ENCODE measurements at places on chromosomes 7 and 10. TPM values are rescaled to one million over a fixed set of nuclear protein-coding genes. Genes with fewer than 3 reads are reported as not detected.

The SPRN gene
- not detected for total RNA-seq

The ACTR3C gene
- total RNA-seq: 6.1 TPM

The DMBT1 gene
- total RNA-seq: not detected

The GIMAP2 gene
- total RNA-seq: 97.7 TPM

The BMPER gene
- not detected for total RNA-seq

The CRYGN gene
- not detected for total RNA-seq

The CDHR1 gene
- total RNA-seq: not detected

The GDF2 gene
- total RNA-seq: not detected

The FAM131B gene
- total RNA-seq: 0.29 TPM

The PHYHIPL gene
- total RNA-seq: not detected

The OR13A1 gene
- total RNA-seq: 0.10 TPM

DNA sequence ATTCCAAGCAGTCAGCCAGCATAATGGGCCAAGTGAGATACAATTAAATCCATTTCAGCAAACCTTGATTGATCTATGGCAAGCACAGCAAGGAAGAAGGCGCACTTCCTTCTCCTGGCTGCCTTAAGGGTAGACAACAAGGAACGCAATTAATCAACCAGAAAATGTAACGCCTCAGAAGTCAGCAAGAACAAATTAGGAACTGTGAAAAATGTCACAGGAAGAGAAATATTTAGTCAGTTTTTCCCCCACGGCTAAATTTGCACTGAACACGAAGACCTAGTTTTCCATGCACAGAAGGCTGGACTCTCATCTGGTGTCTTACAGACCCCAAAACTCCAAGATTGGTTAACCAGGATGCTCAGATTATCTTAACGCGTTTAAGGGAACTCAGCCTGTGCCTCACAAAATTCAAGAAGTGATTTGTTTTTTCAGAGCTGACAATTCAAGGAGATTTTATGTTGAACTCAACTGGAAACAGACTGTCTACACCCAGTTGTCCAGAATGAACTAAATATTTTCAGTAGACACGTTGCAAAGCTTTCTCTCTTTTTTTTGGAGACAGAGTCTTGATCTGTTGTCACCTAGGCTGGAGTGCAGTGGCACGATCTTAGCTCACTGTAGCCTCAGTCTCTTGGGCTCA, 14.2 kb downstream of the SNX8 start:
- no peaks in the 10 kb centered on the region for H3K27me3 ChIP-seq
- H3K4me1 ChIP-seq: peaks cover 10% of the 10 kb centered on the region
- no peak overlapping the region for H3K4me3 ChIP-seq

GRCh38 chr7:2411049-2411448, 7.6 kb downstream of the CHST12 start:
- DNase-seq: no peak
- no peak overlapping the region for H3K4me3 ChIP-seq
- no peak overlapping the region for H3K27ac ChIP-seq
- peaks cover 64% of the 10 kb centered on the region for H3K4me1 ChIP-seq
- H3K36me3 ChIP-seq: peaks cover 42% of the 10 kb centered on the region
- no peaks in the 10 kb centered on the region for H3K27me3 ChIP-seq

GRCh38 chr7:32036557-32036956, 33.6 kb downstream of the PDE1C start:
- peaks cover 9% of the 10 kb centered on the region for H3K4me1 ChIP-seq
- no peaks in the 10 kb centered on the region for H3K36me3 ChIP-seq
- no peak for DNase-seq
- H3K27ac ChIP-seq: no peak overlapping the region
- H3K4me3 ChIP-seq: no peak overlapping the region

DNA sequence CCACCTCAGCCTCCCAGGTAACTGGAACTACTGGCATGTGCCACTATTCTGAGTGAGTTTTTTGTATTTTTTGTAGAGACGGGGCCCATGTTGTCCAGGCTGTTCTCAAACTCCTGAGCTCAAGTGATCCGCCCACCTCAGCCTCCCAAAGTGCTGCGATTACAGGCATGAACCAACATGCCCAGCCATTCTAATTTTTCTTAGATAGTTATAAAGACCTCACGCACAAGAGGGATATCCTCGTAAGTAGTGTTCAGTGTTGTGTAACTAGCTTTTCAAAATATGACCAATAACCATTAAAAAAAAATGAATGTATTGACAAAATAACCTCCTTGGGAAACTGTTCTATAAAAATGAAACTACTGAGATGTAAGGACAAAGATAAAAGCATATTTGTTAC, 90.5 kb upstream of the FERD3L start:
- no peaks in the 10 kb centered on the region for H3K36me3 ChIP-seq
- H3K27ac ChIP-seq: no peak overlapping the region
- H3K4me3 ChIP-seq: no peak overlapping the region
- no peaks in the 10 kb centered on the region for H3K4me1 ChIP-seq
- no peak for DNase-seq

- no peaks in the 10 kb centered on the region for H3K27me3 ChIP-seq
- H3K36me3 ChIP-seq: no peaks in the 10 kb centered on the region
- no peak for DNase-seq
- H3K4me1 ChIP-seq: no peaks in the 10 kb centered on the region
- H3K27ac ChIP-seq: no peak overlapping the region
Measured at GRCh38 chr10:78277314-78278057, 243.8 kb downstream of the RPS24 start.

- H3K36me3 ChIP-seq: no peaks in the 10 kb centered on the region
- no peaks in the 10 kb centered on the region for H3K27me3 ChIP-seq
- no peak for DNase-seq
- no peaks in the 10 kb centered on the region for H3K4me1 ChIP-seq
- no peak overlapping the region for H3K27ac ChIP-seq
Measured at GRCh38 chr7:94336009-94336408, 58.7 kb upstream of the COL1A2 start.

GRCh38 chr7:585229-585711, 65.6 kb upstream of the PDGFA start:
- peaks cover 34% of the 10 kb centered on the region for H3K4me1 ChIP-seq
- DNase-seq: peak; percentile 40
- H3K27me3 ChIP-seq: no peaks in the 10 kb centered on the region
- no peak overlapping the region for H3K4me3 ChIP-seq

DNA sequence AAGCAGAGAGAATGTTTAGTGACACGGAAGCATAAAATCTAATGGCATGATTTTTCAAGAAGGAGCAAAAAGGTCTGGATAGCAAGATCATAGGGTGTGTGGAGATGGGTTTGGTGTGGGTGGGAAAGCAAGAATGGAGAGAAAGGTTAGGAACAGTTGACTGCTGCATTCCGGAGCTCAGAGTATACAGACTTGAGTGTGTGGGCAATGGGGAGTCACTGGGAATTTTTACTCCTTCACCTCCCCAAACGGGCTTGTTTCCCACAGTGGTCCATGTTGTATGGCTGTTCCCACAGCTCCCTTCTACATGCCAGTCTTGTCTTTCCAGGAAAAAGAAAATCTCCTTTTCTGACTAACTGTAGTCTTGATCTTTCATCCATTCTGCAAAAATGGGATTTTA, 122.1 kb downstream of the CDK6 start:
- H3K4me1 ChIP-seq: peaks cover 40% of the 10 kb centered on the region
- peaks cover 40% of the 10 kb centered on the region for H3K36me3 ChIP-seq
- no peak overlapping the region for H3K4me3 ChIP-seq
- no peak overlapping the region for H3K27ac ChIP-seq
- no peak for DNase-seq
- H3K27me3 ChIP-seq: no peaks in the 10 kb centered on the region

DNA sequence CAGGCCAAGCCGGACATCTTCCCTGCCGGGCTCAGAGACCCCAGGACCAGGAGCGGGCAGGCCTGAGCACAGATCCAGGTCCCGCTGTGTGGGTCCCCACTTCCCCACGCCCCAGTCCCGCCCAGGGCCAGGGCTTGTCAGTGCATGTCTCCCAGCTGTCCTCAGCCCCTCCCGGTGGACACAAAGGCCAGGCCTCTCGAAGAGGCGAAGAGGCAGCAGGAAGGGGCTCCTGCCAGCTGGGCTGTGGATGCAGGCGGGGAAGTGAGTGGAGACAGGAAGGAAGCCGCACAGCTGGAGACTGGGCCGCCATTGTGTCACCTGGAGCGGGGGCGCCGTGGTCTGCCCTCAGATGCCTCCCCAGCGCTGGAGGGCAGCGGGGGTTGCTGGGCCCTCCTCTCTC, 4.8 kb downstream of the GRIFIN start:
- peaks cover 4% of the 10 kb centered on the region for H3K4me1 ChIP-seq
- no peaks in the 10 kb centered on the region for H3K36me3 ChIP-seq
- DNase-seq: no peak

- H3K36me3 ChIP-seq: no peaks in the 10 kb centered on the region
- DNase-seq: no peak
- no peak overlapping the region for H3K27ac ChIP-seq
- no peak overlapping the region for H3K4me3 ChIP-seq
- H3K4me1 ChIP-seq: no peaks in the 10 kb centered on the region
Measured at GRCh38 chr7:42429339-42429738, 192.3 kb upstream of the GLI3 start.

GRCh38 chr10:30433306-30433729, 666 bp upstream of the MAP3K8 start:
- H3K4me1 ChIP-seq: peaks cover 63% of the 10 kb centered on the region
- H3K27me3 ChIP-seq: no peaks in the 10 kb centered on the region
- peak overlapping the region; percentile 90 for H3K4me3 ChIP-seq
- DNase-seq: peak; percentile 45
- H3K27ac ChIP-seq: peak overlapping the region; percentile 77
- peaks cover 17% of the 10 kb centered on the region for H3K36me3 ChIP-seq

- H3K27ac ChIP-seq: no peak overlapping the region
- H3K27me3 ChIP-seq: no peaks in the 10 kb centered on the region
- no peaks in the 10 kb centered on the region for H3K4me1 ChIP-seq
- no peak overlapping the region for H3K4me3 ChIP-seq
- no peaks in the 10 kb centered on the region for H3K36me3 ChIP-seq
- DNase-seq: no peak
Measured at GRCh38 chr10:33921970-33922605, 587.6 kb upstream of the NRP1 start.

DNA sequence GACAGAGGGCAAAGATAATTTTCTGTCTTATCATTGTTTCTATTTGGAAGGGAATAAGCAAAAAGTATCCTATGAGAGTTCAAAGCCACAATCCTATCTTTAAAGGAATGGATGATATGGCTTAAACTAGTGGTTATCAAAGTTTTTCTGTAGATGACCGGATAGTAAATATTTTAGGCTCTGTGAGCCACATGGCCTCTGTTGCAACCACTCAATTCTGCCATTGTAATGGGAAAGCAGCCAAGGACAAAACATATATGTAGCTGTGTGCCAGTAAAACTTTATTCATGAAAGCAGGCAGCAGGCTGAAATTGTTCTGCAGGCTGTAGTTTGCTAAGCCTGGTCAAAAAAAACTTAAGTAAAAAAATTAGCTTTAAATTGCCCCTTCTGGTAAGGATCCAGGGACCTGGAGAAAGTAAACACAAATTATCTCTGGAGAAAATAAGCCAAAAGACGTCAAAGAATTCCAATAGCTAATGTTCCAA, 73.3 kb downstream of the THSD7A start:
- H3K4me1 ChIP-seq: no peaks in the 10 kb centered on the region
- no peak overlapping the region for H3K27ac ChIP-seq
- H3K4me3 ChIP-seq: no peak overlapping the region
- DNase-seq: no peak

GRCh38 chr7:143285470-143285778, 666 bp downstream of the TMEM139 start:
- DNase-seq: no peak
- peaks cover 28% of the 10 kb centered on the region for H3K36me3 ChIP-seq
- no peak overlapping the region for H3K27ac ChIP-seq
- no peaks in the 10 kb centered on the region for H3K27me3 ChIP-seq
- no peak overlapping the region for H3K4me3 ChIP-seq

DNA sequence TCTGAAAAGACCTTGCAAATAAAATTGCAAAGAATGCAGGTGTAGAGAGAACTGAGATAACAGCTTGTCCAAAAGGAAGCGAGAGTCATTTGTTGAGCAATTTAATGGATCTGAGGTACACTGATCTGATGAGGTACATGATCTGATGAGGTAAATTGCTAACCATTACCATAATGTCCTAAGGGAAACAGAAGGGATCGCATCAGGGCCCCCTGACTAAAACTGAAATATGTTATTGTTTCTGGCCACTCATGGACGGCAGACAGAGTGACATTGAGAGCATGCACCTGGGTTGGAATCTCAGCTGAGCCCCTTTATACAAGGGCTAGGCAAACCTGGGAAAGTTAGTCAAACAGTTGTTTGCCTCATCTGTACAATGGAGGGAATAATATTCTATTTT, 15.8 kb upstream of the PAPSS2 start:
- H3K4me3 ChIP-seq: no peak overlapping the region
- no peak overlapping the region for H3K27ac ChIP-seq
- H3K36me3 ChIP-seq: no peaks in the 10 kb centered on the region
- no peaks in the 10 kb centered on the region for H3K4me1 ChIP-seq

- peaks cover 9% of the 10 kb centered on the region for H3K4me1 ChIP-seq
- no peak overlapping the region for H3K4me3 ChIP-seq
- peaks cover 45% of the 10 kb centered on the region for H3K27me3 ChIP-seq
- H3K36me3 ChIP-seq: no peaks in the 10 kb centered on the region
- H3K27ac ChIP-seq: no peak overlapping the region
Measured at GRCh38 chr10:69972981-69973397, 79.7 kb upstream of the MACROH2A2 start.

DNA sequence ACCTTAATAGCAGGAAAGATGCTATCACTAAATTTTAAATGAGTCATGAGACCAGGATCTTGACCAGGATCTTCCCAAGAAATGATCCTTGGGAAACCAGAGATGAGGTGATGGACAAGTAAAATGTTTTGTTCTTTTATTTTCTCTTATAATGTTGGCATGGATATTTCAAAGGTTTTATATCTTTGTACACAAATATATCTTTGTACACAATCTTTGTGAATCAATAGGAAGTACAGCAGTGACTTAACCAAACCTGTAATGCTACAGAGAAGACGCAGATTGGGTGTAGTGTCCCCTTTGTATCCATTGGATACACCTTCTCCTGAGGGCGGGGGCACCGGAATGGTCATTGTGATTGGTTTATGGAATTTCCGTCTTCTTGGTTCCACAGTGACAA, 180.1 kb upstream of the CCDC6 start:
- no peaks in the 10 kb centered on the region for H3K27me3 ChIP-seq
- DNase-seq: no peak
- no peak overlapping the region for H3K4me3 ChIP-seq
- peaks cover 23% of the 10 kb centered on the region for H3K36me3 ChIP-seq
- H3K27ac ChIP-seq: no peak overlapping the region

- no peak for DNase-seq
- no peak overlapping the region for H3K4me3 ChIP-seq
- peaks cover 7% of the 10 kb centered on the region for H3K36me3 ChIP-seq
- H3K27me3 ChIP-seq: no peaks in the 10 kb centered on the region
- H3K4me1 ChIP-seq: peaks cover 13% of the 10 kb centered on the region
Measured at GRCh38 chr7:17184805-17185689, 113.4 kb upstream of the AHR start.

DNA sequence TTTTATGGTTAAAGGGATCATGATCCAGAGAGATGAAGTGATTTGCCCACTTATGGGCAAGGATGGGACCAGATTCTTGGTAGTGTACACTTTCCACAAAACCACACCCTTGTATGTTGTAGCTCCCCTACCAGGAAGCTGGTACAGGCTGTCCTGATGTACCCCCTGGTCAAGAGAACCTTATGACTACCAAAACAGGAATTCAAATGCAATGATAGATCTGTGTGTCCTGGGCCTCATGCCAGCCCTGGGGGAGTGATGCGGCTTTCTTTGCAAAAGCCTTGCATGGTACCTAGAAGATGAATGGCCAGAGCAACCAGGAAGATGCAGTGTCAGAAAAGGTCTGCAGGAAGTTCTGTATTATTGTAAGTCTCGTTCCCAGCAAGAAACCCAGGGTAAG, 94.9 kb upstream of the AGK start:
- no peak overlapping the region for H3K27ac ChIP-seq
- H3K4me1 ChIP-seq: no peaks in the 10 kb centered on the region
- DNase-seq: no peak
- H3K36me3 ChIP-seq: no peaks in the 10 kb centered on the region
- no peak overlapping the region for H3K4me3 ChIP-seq
